ENCODE measurements at places on chromosomes 7 and 10.

- H3K4me3 ChIP-seq = no peak overlapping the region
- H3K27ac ChIP-seq = no peak overlapping the region
- H3K4me1 ChIP-seq = no peaks in the 10 kb centered on the region
These were observed 17.4 kb downstream of the C7orf57 start for GRCh38 chr7:48052748-48053147.

DNA sequence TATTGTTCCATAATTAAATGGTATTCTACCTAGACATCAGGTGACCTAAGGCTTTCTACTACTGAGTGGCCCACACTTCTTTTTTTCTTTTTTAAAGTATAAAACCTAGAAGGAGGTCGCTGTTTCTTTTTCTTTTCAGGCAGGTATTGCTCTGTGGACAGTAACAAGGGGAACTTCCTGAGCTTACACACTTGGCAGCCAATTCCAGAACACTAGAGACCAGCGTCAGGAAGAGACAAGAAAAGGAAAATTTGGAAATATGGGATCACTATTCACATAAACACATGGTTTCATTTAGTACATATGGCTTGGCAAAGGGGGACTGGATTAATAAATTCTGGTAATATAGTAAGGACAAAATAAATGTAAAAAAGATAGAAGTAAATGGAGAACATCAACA is 141.9 kb downstream of the RSU1 start:
- H3K4me1 ChIP-seq = no peaks in the 10 kb centered on the region
- H3K36me3 ChIP-seq = no peaks in the 10 kb centered on the region
- no peak overlapping the region for H3K27ac ChIP-seq
- no peaks in the 10 kb centered on the region for H3K27me3 ChIP-seq

- no peaks in the 10 kb centered on the region for H3K4me1 ChIP-seq
- H3K27me3 ChIP-seq = no peaks in the 10 kb centered on the region
- H3K27ac ChIP-seq = no peak overlapping the region
- no peaks in the 10 kb centered on the region for H3K36me3 ChIP-seq
- no peak for DNase-seq
These were observed 197.6 kb downstream of the WDR37 start for GRCh38 chr10:1253523-1254353.

DNA sequence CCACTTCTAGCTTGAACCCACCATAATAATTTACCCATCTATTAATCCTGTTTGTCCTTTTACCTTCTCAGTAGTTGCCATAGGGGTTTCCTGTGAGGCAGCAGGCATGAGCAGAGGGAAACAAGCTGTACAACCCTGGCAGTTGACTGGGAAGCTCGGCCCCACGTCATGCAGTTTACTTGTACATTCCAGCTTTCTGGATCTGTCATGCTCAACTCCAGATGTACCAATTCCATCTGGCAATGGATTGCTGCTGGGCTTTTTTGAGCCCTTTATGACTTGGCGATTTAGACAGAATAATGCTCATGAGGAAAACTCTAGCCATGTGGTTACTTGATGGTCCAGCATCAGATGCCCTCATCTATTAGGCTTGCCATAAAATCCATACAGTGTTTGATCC is 112.5 kb downstream of the GNAI1 start:
- DNase-seq = peak; percentile 34
- peaks cover 4% of the 10 kb centered on the region for H3K4me1 ChIP-seq
- no peak overlapping the region for H3K4me3 ChIP-seq
- H3K36me3 ChIP-seq = no peaks in the 10 kb centered on the region
- no peak overlapping the region for H3K27ac ChIP-seq
- H3K27me3 ChIP-seq = no peaks in the 10 kb centered on the region

DNA sequence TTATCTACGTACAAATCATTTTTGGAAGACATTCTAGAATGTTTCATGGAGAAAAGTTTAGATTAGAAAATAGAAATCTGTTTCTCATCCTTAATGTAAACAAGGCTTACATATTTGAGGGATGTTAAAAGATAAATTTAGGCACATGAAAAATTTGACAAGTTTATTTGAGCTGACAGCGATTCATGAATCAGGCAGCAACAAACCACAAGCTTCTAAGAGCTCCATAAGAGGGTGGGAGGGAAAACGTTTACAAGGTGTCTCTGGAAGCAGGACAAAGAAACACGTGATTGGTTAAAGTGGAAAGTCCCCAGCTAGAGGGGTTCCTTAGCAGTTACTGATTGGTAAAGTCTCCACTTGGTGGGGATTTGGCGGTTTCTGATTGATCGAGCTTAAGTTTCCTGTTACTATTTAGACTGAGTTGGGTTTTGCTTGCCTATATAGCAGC is 228.9 kb upstream of the PITRM1 start:
- no peak overlapping the region for H3K27ac ChIP-seq
- H3K36me3 ChIP-seq = no peaks in the 10 kb centered on the region
- peak; percentile 23 for DNase-seq
- H3K4me1 ChIP-seq = no peaks in the 10 kb centered on the region
- no peak overlapping the region for H3K4me3 ChIP-seq
- no peaks in the 10 kb centered on the region for H3K27me3 ChIP-seq

GRCh38 chr10:12430406-12430982 is 81.1 kb downstream of the CAMK1D start:
- H3K27ac ChIP-seq = no peak overlapping the region
- H3K4me1 ChIP-seq = no peaks in the 10 kb centered on the region

GRCh38 chr10:50367732-50368131 is 116.4 kb upstream of the ASAH2 start:
- H3K4me1 ChIP-seq = peaks cover 12% of the 10 kb centered on the region
- H3K36me3 ChIP-seq = no peaks in the 10 kb centered on the region
- no peak overlapping the region for H3K4me3 ChIP-seq
- peak; percentile 63 for DNase-seq

GRCh38 chr7:103664577-103664976 is 218.6 kb upstream of the SLC26A5 start:
- H3K27ac ChIP-seq = no peak overlapping the region
- no peaks in the 10 kb centered on the region for H3K27me3 ChIP-seq
- H3K4me3 ChIP-seq = no peak overlapping the region
- H3K4me1 ChIP-seq = peaks cover 9% of the 10 kb centered on the region

- DNase-seq = no peak
- H3K36me3 ChIP-seq = no peaks in the 10 kb centered on the region
- H3K27ac ChIP-seq = no peak overlapping the region
- H3K27me3 ChIP-seq = no peaks in the 10 kb centered on the region
- no peaks in the 10 kb centered on the region for H3K4me1 ChIP-seq
These were observed 784.5 kb upstream of the ZWINT start for GRCh38 chr10:57145548-57145947.

DNA sequence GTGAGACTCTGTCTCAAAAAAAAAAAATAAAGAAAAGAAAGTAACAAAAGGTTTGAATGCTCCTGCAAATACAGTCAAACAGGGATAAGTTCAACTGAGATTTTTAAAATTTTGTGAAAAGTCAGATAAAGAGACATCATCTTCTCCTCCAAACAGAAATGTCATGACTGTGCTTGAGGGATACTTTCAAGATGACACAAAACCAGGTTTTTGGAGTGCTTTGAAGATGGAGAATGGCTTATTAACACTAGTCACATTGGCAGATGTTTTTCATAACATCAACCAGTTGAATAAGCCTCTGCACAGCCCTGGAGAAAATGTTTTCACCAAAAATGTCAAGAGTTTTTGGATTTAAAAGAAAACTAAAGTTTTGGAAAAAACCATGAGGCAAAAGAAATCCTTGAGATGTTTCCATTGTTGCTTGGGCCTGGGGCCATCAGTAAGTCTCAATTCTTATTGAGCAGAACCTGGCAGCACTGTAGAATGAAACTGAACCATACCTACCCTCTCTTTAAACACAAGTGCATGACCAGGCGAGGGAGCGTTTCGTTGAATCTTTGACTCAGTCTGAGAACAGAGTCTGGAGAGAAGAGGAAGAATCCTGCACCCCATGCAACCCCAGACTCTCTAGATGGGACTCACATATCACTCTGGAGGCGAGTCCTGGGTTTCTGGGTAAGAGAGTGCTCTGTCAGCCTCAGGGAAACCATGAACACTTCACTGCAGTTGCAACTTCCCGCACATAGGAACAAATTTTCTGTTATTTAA is 37.4 kb upstream of the PRKCQ start:
- H3K4me3 ChIP-seq = no peak overlapping the region
- no peak for DNase-seq
- H3K36me3 ChIP-seq = no peaks in the 10 kb centered on the region
- H3K4me1 ChIP-seq = no peaks in the 10 kb centered on the region
- 0 out of 2 replicates have a peak, but pooled peaks cover 4% of the 10 kb centered on the region for H3K27me3 ChIP-seq

DNA sequence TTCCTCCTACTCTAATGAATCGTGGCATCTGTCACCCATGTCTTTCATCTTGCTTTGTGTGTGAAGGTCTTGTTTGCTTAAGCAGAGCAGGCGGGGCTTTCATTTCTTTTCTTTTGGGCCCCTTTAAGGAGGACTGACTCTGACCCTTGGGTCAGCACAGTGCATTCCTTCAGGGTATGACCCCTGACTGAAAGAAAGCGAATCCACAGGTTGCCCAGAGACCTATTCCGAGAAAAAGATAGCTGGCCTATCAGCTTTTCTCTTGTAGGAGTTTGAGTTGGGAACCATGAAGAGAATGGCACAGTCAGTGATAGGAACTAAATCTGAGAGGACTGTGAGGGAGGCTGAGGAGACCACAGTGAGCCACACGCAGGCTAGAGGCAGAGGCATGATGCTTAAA is 193.2 kb upstream of the CDCA7L start:
- no peaks in the 10 kb centered on the region for H3K27me3 ChIP-seq
- H3K27ac ChIP-seq = no peak overlapping the region
